ENCODE measurements at places on chromosomes 1 and 21.

DNA sequence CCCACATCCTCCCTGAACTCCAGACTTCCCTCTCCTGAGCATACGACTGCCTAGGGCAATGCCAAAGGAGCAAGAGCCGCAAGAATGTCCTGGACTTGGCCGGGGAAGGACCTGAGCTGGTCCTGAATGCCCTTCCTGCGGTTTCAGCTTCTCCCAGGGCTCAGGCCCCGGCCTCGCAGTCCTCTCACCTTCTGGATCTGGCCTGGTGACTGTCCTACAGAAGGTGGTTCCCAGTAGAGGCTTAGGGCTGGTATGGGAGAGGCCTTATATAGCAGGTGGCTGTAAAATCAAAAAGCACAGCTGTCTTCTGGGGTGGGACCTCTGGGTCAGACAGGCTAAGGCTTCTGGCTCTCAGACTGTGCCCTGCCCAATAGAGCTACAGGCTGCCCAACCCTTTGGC is at the start of gene LYPD8:
Gene LYPD8 (minus strand): TSS at position 243 of the 400 bp plus-strand sequence. CDS start 4,678 bp downstream, outside the sequence.
- DNase-seq = no peak

DNA sequence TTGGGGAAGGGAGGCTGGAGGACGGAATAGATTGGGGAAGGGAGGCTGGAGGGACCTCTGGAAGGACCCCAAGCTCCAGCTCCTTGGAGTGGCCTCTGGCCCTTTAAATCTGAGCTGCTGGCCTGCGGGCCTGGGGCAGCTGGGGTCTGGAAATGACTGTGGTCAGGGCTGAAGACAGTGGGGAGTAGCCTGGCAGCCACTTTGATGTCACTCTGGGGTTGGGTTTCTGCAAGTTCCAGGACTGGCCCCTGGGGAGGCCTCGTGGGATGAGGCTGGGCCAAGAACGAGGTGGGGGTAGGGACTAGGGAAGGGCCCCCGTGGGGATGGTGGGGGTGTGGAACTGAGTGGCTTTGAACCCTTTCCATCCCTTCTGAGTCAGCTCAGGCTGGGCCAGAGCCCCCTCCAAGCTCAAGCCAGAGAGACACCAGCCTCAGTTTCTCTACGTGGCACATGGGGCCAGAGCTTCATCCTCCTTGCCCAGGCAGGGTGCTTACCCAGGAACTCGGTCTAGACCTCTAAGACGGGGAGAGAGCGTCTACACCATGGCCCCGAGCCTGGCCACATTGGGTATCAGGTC is 59.7 kb downstream of the ALPL start:
- no peak for DNase-seq

DNA sequence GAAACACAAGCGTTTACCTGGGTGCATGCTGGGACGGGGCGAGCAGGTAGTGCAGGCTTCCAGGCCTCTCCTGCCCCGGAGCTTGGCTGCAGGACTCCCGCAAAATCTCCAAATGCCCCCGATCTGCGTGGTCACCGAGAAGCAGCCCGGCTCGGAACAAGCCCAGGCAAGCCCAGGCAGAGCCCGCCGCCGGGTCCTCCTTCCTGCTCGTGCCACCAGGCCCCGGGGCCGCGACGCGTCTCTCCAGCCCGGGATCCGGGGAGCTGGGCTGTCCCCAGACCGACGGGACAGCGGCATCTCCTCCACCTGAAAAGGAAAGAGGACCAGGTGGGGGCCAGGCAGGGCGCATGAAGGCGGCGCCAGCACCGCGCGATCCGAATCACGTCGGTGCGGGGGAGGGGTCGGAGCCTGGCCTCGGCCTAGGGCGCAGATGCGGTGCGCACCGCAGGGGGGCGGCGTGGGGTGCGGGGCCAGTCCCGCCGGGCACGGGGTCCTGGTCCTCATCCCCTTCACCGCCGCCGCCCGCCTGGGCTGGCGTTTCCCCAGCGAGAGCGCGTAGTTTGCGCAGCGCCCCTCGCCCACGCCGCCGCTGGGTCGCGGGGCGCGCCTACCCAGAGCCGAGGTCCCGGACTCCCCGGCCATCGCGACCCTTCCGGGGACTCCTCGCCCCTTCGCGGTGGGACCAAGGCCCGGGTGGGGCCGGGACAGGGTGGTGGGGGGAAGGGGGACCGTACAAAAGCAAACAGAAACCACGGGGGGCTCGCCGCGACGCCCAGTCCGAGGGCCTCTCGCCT is 52.4 kb upstream of the H6PD start:
- DNase-seq = no peak

- DNase-seq = no peak
Observed at GRCh38 chr21:21003701-21004100, 5.5 kb downstream of the NCAM2 start.

DNA sequence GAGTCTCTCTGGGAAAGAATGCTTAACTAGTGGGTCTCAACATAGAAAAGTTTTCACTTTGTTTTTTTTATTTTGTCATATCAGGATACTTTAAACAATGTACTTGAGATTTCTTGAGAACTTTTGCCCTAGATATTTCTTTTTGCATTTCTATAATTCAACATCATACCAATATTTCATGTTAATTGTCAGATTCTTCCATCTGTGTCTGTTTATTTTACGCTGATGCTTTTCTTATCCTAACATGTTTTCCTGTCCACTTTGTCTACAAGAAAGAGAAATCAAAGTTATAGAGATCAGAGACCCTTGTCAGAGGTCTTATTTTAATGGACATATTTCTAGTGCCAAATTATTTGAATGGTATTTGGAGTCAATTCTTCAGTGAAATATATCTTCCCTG is 95.5 kb upstream of the B3GALT2 start:
- DNase-seq = no peak

- no peak for DNase-seq
Observed at GRCh38 chr21:26732432-26733221, 112.6 kb downstream of the ADAMTS1 start.

DNA sequence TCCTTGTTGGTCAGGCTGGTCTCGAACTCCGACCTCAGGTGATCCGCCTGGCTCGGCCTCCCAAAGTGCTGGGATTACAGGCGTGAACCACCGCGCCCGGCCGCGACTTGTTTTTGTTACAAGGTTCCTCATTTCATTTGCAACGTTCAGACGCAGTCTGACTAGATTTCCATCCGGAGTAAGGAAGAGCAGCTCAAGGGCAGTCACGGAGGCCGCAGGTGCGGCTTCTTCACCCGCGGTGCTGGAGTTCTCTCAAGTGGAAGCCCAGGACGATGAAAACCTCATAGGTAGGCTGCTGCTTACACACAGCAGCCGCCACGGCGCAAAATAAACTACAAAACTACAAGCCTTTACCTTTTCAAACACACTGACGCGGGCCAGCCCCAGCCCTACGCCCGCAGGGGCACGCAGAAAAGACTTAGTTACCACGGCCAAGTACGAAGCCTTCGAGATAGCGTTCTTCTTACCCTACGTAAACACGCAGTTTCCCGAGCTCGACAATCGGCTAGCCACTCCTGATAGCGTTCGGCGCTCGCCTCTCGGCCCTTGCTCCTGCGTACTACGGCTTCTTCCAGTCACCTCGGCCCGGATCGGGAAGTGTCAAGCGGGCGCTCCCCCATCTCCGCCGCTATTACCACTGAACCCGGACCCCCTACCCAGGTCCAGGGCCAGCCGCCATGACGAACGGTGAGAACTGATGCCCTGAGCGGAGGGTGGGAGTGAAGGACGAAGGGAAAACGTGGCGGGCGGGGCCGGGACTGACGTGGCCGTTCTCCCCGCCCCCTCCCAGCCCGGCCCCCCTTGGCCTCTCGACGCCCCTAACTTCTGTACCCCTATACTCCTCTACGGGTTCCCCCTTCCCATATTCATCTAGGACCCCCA is at the start of gene TMEM167B:
Gene TMEM167B (plus strand): TSS at position 569 of the 882 bp plus-strand sequence. CDS start 109 bp downstream, at position 678.
- peak; percentile 75 for DNase-seq

DNA sequence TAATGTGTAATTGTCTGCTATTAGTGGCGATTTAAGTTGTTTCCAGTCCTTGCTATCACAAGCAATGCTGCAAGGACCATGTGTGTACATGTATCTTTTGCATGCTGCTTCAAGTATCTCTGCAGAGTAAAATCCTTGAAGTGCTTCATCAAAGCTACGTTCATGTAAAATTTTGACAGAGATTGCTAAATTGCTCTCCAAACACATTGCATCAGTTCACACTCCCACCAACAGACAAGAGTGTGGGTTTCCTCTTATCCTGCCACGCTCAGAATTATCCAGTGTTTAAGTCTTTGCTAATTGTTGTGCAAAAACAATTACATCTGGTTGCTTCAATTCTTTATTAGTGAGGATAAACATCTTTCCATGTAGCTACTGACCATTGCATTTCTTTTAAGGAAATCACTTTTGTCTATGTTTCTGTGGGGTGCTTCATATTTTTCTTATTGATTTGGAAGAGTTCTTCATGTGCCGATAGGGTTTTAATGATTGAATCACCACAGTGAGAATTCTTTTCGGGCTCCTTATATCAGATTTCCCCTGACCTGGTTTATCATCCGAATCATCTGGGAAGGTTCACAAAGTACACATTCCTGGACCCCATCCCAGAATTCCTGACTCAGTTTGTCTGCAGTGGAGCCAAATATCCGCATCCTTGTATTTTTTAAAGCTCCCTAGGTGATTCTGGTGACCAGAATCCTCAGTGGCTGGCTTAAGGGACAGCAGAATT is 56.3 kb upstream of the GALNT2 start:
- no peak for DNase-seq

GRCh38 chr1:15210651-15211375 is 36.2 kb upstream of the FHAD1 start:
- DNase-seq = no peak

- no peak for DNase-seq
Observed at GRCh38 chr1:113192242-113192641, 119.2 kb downstream of the LRIG2 start.

DNA sequence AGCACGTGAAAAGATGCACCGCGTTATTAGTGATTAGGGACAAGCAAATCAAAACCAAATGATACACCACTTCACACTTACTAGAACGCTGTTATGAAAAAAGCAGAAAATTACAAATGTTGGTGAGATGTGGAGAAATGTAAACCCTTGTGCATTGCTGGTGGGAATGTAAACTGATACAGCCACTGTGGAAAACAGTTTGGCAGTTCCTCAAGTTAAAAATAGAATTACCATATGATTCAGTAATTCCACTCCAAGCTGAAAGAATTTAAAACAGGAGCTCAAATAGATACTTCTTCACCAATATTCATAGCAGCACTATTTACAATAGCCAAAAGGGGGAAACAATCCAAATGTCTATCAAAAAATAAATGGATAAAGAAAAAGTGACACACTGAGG is 10.3 kb upstream of the EVI5 start:
- no peak for DNase-seq

- DNase-seq = peak; percentile 73
Observed at GRCh38 chr1:47333578-47333921, at the start of gene CMPK1. TSS of gene CMPK1 (plus strand) at chr1:47333790. CDS start at chr1:47333946, 156 bp downstream.

DNA sequence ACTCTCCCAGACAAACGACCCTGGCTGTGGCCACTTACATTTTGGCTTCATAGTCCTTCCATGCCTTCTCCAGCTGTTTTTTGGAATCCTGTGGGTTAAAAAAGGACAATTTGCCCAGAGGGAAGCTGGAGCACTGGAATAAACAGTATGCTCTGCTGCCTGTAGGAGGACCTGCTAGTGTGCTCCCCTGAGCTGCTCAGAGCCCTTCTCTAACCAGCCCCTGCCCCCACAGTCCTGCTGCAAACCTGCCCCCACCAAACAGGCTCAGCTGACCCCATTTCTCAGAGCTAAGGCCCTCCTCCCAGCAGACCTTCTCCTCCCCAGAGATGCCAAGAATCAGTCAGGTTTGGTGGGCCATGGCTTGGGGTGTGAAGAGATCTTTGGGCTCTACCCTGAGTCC is 26.9 kb upstream of the TCEA3 start:
- no peak for DNase-seq

GRCh38 chr1:176056312-176056711 is 150.8 kb downstream of the COP1 start:
- no peak for DNase-seq

GRCh38 chr1:153869486-153869885 is 53.3 kb downstream of the GATAD2B start:
- DNase-seq = no peak

DNA sequence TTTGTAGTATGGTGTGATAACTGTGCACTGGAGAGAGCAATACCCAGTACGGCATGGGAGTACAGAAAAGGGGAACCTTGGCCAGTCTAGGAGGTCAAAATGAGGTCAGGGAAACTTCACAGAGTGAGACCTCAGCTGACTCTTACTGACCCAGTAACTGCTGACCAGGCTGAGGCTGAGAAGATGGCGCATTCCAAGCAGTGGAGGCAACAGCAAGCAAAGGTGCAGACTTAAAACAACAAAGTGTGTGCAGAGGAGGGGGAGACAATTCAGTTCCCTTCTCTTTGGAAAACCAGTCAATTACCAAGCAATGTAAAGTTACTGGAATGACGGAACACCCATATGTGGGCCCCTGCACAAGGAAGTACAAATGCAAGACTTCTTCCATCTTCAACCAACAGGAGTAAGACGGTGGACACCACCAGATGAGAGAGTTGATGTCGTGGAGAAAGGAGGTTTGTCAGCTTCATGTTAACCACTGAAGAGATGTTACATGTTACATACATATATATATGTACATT is 54.6 kb upstream of the PRDX6 start:
- DNase-seq = no peak

GRCh38 chr1:215665215-215665614 is 98.1 kb downstream of the KCTD3 start:
- DNase-seq = no peak

- no peak for DNase-seq
Observed at GRCh38 chr1:201089596-201089995, 22.6 kb downstream of the CACNA1S start.

DNA sequence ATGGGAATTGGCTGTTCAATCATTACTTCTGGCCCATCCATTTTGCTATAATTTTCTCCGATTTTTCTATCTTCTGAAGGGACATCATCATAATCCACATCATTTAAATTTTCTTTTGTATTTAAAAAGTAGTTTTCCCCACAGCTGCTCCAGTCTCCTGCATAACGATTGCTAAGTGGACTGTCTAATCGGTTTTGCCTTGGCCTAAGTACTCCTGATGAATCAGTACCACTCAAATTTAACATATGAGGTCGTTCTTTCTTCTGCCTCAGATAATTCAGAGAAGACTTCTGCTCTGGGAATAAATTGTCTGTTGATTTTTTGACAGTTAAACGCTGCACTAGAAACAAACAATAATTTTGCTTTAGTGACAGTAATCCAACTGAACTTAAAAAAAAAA is 41.9 kb downstream of the SYDE2 start:
- no peak for DNase-seq

GRCh38 chr1:228445843-228446650 is 29.4 kb upstream of the TRIM17 start:
- no peak for DNase-seq

Measured in stimulated activated CD8-positive, alpha-beta memory T cell treated with anti-CD3 and anti-CD28 coated beads, Interleukin-4, amount 100 ng/mL, for 24 hours (primary cell).